ENCODE measurements at places on chromosomes 16 and 17.

- no peak for DNase-seq
Observed at GRCh38 chr16:70695331-70696070, 9.6 kb upstream of the MTSS2 start.

GRCh38 chr17:728911-729310, 3.5 kb upstream of the TLCD3A start:
- no peak for DNase-seq

DNA sequence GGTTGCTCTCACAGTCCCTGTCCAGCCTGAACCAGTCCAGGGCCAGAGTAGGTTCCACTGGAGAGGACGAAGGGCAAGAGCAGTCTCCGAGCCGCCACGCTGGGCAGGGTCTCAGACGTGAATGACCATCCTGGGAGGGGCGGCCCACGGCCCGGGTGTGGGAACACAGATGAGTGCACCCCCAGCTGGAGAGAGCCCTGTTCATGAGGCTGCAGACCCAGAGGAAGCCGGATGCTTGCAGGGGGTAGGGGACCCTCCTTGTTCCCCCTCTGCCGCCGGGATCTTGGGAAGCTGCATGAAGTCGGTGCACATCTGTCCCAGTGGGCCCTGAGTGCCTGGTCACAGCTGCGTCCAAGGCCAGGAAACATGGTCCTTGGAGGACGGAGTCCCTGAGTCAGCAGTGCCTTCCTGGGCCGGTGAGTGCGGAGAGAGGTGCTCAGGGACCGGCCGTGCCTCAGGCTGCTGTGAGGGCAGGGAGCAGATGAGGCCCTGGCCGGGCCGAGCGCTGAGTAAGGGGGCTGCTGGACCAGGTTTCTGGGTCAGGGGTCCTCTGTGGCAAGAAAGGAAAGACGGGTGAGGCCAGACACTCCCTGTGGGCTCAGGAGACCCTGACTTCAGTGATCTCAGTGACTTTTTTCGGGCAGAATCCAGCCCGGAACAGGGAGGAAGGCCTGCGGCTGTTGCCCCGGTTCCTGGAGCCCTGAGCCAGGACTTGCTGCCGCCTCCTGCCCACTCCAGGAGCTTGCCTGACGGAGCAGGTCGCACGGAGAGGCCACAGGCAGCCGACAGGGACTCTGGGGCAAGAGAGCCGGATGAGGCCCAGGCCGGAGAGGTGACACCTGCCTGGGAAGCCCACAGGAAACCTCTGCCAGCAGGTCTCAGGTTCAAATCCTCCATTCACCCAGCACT, 45.8 kb downstream of the ACTG1 start:
- DNase-seq: no peak

GRCh38 chr17:59601130-59601529, 18.6 kb upstream of the CLTC start:
- DNase-seq: no peak

DNA sequence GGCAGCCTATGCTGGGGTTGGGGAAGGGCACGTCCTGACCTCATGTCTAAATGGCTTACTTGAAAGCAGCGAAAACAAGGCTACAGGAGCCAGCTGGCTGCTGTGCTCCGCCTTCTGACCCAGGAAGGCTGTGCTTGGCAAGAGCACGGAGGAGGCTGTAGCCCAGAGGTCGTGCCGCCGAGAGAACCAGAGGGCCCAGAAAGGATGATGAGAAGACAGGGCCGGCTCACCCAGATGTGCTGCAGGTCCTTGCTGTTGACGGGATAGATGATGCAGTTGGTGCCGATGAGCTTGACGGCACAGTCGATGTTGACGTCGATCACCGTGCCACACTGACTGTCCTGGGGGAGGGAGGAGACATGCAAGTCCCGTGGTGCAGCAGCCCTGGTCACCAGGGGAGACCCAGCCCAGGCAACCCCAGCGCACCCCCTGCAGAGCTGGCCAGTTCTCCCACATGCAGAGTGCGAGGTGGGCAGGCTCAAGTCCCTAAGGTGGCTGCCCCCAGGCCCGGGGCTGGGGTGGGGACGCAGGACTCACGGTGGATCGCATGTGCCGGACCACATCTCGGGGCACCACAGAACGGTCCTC, 20.7 kb downstream of the SPHK1 start:
- DNase-seq: no peak

DNA sequence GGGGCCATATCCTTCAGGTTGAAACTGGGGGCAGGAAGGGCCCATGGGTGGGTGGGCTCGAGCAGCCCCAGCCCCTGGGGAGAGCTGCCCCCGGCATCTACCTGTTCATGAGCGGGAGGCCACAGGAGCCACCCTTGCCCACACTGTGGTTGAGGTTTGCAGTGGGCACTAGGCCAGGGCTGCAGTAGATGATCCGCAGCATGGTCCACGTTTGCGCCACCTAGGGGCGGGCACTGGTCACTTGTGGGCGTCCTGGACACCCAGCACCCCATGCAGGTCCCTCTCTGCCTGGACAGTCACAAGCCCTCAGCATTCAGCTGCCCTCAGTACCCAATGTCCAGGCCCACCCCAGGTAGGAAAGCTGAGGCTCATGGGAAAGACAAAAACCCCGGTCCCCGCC, 1.8 kb upstream of the JMJD8 start:
- DNase-seq: no peak

GRCh38 chr17:31674305-31674704, 184.7 kb downstream of the COPRS start:
- no peak for DNase-seq

- no peak for DNase-seq
Observed at GRCh38 chr16:10547708-10548107, 32.7 kb downstream of the EMP2 start.

DNA sequence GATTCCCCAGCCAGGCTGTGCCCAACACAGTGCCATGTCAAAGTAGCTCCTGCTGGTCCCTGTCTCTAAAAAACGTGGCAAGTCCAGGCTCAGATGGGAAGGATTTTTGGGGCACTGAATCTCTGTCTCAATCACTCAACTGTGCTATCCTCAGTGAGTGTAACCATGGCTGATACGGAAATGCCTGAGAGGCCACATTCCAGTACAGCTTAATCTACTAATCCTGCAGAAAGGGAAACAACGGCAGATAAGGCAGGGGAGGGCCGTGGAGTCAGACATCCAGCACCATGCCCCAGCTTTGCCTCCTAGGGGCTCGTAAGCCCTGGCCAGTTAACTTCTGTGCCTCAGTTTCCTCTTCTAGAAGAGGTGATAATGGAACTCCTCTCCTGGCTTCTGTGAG, 251.7 kb downstream of the CPPED1 start:
- DNase-seq: no peak

DNA sequence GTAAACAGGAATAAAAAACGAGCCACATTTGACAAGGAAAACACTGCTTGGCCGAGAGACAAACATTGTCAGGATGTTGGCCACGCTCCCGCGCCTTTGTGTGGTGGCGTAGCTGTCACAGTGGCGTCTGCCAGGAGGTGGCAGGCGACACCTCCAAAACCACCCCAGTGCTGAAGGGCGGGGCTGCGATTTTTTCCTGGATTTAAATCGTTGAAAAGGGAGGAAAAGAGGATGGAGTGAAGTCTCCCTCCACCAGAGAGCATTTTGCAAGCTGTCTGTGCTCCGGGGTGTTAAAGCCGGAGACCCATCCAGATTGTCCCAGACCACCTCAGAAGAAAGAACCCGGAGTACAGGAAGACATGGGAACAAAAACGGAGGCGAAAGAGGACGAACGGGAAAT, 12.7 kb downstream of the MRM3 start:
- DNase-seq: no peak

GRCh38 chr16:65271996-65272395, 150.1 kb upstream of the CDH11 start:
- no peak for DNase-seq

DNA sequence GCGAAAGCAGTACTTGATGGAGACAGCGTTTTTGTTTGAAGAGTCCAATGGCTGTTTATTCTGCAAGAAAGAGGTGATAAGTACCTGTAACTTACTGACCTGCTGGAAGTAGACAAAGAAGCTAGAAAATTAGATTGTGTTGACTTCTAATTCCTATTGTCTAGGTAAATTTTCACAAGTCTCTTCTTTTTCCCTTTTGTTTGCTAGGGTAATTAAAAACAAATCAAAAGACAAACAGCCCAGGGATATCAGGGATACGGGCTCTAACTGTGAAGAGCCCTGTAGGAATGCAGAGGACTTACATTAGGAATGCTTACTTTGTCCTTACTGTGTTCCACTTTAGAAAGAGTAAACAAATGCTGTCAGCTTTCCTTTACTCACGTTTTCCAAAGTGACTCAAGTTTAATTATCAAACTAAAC, 7.0 kb downstream of the PSME3IP1 start:
- DNase-seq: no peak

DNA sequence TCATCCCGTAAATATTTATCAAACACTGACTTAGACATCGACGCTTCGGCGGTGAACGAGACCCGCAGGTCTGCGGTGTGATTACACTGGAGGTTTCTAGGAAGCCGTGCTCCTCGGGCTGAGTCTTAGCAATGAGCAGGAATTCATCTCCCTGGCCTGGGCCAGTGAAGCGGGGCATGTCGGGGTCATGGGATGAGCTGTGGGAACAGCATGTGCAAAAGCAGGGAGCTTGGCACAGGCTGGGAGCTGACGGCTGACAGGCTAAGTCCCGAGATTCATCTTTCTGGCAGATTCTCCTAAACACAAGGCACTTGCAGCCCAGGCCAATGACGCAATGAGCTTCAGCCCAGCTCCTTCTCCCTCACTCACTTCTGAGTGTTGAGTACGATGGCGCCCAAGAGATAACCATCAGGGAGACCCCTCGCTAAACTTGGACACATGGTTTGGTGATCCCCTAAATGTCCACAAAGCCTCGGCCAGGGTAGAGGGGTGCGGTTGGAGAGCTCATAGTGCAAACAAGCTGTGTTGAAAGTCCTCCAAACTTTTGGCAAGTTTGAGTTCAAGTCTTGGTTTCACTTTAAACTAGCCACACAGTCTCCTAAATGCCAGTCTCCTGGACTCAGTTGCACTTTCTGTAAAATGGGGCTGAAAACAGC, 12.8 kb downstream of the CRISPLD2 start:
- DNase-seq: no peak

DNA sequence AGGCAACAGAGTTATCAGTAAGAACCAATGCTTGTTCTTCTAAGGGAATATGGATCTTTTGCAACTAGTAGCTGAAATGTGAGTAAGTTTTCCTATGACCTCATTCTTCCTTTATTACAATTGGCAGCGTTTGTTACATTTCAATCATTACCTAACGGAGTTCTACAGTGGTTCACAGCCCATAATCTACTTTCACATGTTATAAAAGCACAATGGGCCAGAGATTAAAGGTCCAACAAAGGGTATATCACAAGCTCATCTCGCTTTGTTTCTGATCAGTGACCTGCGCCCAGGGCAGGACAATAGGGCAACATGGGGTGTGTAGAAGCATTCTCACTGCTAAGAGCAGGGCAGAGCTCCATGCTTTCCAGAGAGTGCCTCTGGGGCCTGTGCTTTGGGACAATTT, 279.9 kb upstream of the DYNLRB2 start:
- DNase-seq: no peak

GRCh38 chr16:59864981-59865666, 1131.0 kb upstream of the GOT2 start:
- DNase-seq: no peak

- DNase-seq: no peak
Observed at GRCh38 chr16:50365791-50366575, 2.8 kb downstream of the BRD7 start.

- no peak for DNase-seq
Observed at GRCh38 chr17:81271226-81271625, 23.9 kb downstream of the SLC38A10 start.
